ENCODE measurements at places on chromosomes 2 and 18.

- peak; percentile 45 for DNase-seq
Observed at GRCh38 chr2:75627902-75628504, 18.6 kb upstream of the MRPL19 start.

GRCh38 chr18:4237664-4238041 lies 217.5 kb downstream of the DLGAP1 start:
- DNase-seq, result no peak

- DNase-seq, result peak; percentile 88
Observed at GRCh38 chr18:23071285-23071684, 64.0 kb upstream of the CABLES1 start.

DNA sequence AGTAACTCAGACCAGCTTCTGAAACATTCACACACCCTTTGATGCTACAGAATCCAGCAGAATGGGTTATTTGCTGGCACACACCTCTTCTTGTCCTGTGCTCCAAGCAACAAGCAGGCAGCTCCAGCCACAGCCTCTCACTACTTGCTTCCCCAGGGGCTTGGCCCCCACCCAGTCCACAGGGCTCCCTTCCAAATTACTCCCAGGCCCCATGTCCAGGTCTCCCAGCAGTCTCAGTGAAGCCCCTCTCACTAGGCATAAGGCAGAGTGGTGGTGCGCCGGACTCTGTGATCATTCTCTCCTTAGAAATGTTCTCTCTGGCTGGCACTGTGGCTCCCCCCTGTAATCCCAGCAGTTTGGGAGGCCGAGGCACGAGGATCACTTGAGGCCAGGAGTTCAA lies 25.9 kb downstream of the ITM2C start:
- no peak for DNase-seq

- peak; percentile 58 for DNase-seq
Observed at GRCh38 chr2:64202206-64202845, 58.1 kb upstream of the PELI1 start.

DNA sequence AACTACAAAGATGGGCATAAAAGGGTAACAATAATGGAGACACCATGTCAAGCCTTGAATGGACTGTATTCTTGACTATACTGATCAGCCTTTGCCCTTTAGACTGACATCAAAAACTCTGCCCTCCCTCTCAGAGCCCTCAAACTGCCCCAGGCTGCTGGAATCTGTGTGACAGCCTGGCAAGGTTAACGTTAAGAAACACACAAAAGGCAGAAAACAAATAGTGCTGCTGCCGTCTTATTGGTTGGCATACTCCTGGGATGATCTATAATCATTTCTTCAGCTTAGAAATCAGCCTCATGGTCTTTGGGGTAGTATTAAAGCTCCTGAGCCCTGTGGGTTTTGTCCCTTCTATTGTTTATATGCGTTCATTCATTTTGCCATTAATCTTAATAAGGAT lies 338.0 kb downstream of the DCC start:
- no peak for DNase-seq

GRCh38 chr2:37708146-37708545 lies 36.7 kb upstream of the CDC42EP3 start:
- no peak for DNase-seq

DNA sequence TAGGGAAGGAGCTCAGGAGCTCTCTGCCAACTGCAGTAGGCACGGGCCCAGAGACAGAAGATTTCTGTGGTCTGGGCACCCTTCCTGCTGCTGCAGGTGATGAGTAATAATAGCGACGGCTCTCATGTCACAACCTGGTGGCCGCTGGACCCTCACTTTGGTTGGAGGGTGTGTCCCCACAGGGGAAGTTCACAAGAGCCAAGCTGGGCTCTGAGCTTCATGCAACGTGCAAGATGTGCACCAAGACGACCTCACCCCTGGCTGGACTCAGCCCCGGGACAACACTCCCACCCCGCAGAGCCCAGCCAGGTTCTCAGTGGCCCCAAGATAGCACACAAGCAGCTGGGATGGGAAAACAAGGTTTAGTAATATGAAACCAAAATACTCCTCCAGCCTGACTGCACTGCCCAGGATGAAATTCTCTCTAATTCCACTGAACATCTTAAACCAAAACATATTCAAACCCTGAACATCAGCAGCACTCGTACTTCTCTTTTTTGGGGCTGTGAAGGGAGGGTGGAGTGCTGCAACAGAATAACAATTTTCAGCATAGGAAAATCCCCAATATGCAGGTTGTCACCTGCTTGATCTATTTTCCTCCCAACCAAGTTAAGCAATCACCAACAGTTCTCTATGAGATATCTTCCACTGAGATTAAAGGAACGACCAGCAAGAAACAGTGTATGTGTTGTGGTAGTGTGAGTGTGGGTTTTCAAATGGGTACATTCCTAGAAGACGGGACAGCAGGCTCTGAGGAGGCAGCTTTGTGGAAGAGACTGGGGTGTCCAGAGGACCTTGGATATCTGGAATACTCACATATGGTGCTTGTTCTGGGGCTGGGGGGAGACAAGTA lies 26.5 kb downstream of the BCL2 start:
- DNase-seq, result no peak

DNA sequence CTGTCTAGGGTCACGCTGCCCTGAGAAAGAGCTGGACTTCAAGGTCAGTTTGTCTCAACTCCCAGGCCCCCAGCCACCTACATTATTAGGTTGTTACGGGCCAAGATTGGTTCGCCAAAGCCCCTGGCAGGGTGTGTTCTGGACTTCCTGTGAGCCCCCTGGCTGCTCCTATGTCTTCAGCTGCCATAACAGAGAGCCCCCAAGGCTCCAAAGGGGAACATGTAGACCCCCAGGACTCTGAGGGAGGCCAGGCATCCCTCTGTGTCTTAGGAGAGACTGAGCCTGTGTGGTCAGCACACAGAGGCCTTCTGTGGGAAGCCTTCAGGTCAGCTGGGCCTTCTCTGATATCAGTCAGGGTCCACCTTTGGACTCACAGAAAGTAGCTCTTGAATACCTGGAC lies 58.3 kb downstream of the INHBB start:
- no peak for DNase-seq

DNA sequence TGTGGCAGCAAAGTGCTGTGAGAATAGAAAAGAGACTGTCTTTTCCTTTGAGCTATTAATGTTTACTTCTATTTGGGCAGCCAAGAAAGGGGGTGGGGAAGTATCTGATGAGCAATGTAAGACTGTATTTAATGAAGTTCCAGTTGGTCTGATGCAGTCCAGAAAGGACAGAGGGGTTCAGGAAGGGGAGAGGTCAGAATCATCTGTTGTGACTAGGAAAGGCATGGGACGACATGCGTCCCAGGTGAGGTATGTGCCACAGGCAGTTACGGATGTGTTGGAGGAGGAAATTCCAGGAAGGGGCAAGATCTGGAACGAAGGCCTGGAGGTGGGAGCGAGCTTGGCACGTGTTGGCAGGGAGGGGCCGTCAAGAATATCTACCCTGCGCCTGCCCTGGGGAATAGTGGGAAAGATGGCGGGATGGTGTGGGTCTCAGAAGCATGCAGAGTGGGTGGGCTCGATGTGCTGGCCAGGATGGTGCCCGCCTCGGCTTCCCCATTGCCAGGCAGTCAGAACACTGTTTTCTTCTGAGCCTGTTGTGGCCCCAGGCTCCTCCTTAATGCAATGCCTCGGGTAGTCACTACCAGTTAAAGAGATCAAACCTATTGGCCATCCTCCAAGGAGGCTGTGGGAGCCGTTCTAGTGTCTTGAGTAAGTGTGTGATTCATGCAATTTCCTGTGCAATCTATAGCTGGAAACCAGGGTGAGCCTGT lies 57.8 kb upstream of the TXNDC2 start:
- DNase-seq, result peak; percentile 6

DNA sequence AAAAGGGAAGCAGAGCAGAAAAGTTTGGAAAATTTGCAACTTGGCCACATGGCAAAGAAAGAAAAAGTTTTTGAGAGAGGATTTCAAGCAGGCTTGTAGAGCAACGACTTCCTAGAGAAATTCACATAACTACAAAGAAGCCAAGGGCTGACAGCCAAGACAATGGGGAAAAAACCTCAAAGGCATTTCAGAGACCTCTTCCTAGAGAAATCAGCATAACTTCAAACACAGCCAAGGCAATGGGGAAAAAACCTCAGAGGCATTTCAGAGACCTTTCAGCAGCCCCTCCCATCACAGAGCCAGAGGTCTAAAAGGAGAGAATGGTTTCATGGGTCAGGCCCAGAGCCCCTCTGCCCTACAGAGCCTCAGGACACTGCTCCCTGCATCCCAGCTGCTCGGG lies 7.2 kb downstream of the ADI1 start:
- no peak for DNase-seq

DNA sequence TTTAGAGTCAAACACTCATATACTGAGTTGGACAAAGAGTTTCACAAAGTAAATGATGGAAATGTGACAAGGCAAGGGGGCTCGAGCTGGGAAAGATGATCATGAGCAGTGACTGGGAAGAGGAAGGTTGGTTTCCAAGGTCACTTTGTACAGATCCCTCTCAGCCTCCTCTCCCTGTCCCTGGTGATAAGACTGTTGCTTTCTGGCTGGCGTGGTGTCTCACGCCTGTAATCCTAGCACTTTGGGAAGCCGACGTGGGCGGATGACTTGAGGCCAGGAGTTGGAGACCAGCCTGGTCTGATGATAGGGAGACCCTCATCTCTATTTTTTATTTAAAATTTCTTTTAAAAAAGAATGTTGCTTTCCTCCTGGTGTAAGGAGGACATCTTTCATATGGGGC lies 86.6 kb upstream of the STPG4 start:
- no peak for DNase-seq

DNA sequence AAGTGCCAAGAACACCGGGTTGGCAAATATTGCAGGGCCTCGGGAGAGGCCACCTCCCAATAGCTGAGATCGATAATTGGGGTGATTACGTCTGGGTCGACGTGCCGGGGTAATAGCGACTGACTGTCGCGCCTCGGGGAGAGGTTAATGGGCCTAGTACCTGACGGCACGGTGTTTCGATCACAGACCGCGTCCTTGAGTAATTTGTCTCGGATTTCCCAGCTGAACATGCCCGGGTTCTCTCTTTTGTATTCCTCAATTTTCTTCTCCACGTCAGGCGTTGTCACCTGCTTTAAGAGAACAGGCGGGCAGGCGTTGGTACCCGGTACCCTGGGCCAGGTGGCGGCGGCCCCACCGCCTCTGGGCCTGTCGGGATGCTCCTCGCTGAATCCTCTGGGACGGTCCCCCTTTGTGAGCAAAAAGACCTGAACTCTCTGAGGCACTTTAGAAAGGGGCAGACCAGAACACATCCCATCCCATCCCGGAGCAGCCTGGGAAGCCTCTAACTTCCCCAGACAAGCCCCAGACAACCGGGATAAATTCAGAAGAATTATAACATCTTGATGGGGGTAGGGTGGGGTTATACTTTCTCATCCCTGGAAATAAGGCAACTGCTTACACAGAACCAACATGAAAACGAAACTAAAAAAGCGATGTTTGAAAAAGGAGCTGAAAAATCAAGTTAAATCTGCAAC lies 3.3 kb downstream of the PAX3 start:
- DNase-seq, result no peak

DNA sequence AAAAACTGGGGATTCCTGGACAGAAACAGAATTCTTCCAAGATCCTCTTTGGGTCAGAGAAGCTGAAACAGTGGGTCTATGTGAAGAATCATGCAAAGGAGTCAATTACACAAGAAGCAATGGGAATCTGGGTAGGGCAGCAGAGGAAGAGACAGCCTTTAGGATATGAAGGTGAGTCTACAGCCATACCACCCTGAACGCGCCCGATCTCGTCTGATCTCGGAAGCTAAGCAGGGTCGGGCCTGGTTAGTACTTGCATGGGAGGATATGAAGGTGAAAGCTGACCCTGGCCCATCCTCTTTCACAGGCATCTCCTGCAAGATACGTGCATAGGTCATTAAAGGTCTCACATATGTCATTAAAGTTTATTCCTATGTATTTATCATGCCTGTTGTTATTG lies 1080.9 kb upstream of the FANCL start:
- no peak for DNase-seq

GRCh38 chr2:96964221-96964905 lies 22.0 kb downstream of the FAM178B start:
- DNase-seq, result no peak
